Activated naive CD4-positive, alpha-beta T cell treated with anti-CD3 and anti-CD28 coated beads for 36 hours (primary cell): ENCODE measurements at places on chromosomes 4 and X. TPM values are rescaled to one million over a fixed set of nuclear protein-coding genes. Genes with fewer than 3 reads are reported as not detected.

Gene SLC10A4
- total RNA-seq: not detected

Gene SLC16A2
- 0.19 TPM for total RNA-seq

Gene GAGE12J
- not detected for total RNA-seq

DNA sequence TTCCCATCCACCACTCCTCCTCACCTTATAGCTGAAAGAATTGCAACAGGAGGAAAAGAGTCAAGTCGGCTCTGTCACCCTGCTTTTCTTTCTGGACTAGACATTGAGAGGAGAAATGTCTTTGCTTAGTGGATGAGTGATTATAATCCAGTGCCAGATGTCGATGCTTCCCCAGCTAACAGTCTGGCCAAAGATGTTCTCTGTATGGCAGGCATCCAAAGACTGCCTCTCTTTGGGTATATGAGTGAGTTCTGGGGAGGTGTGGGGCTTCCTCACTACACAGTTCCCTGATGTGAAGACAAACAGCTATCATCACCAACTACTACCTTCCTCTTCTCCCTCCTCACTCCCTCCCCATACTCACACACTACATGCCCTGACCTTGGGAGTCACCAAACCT, 90.9 kb downstream of the COMMD8 start:
- DNase-seq: no peak
- no peak overlapping the region for H3K27ac ChIP-seq
- H3K27me3 ChIP-seq: peaks cover 3% of the 10 kb centered on the region
- no peaks in the 10 kb centered on the region for H3K4me1 ChIP-seq

DNA sequence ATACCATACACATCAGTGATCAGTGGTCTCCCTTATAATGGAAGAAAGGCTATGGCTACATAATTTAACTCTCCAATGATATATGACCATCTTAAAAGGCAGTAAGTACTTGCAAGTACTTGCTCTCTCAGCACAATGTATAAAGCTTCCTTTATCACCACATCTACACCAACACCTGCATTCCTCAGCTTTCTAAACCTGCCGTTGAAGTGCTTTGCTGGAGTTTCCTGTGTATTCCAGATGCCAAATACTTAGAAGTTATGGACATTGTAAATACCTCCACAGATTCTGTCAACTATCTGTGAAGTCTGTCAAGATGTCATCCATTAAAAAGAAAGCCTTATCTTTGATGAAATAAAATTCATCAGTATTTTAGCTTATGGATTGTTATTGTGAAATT, 335.0 kb upstream of the GALNTL6 start:
- no peaks in the 10 kb centered on the region for H3K36me3 ChIP-seq
- no peaks in the 10 kb centered on the region for H3K27me3 ChIP-seq
- H3K4me1 ChIP-seq: no peaks in the 10 kb centered on the region
- DNase-seq: no peak

GRCh38 chr4:20158195-20158594, 93.5 kb upstream of the SLIT2 start:
- H3K27me3 ChIP-seq: no peaks in the 10 kb centered on the region
- H3K4me3 ChIP-seq: no peak overlapping the region
- no peaks in the 10 kb centered on the region for H3K4me1 ChIP-seq
- H3K27ac ChIP-seq: no peak overlapping the region
- H3K36me3 ChIP-seq: no peaks in the 10 kb centered on the region

DNA sequence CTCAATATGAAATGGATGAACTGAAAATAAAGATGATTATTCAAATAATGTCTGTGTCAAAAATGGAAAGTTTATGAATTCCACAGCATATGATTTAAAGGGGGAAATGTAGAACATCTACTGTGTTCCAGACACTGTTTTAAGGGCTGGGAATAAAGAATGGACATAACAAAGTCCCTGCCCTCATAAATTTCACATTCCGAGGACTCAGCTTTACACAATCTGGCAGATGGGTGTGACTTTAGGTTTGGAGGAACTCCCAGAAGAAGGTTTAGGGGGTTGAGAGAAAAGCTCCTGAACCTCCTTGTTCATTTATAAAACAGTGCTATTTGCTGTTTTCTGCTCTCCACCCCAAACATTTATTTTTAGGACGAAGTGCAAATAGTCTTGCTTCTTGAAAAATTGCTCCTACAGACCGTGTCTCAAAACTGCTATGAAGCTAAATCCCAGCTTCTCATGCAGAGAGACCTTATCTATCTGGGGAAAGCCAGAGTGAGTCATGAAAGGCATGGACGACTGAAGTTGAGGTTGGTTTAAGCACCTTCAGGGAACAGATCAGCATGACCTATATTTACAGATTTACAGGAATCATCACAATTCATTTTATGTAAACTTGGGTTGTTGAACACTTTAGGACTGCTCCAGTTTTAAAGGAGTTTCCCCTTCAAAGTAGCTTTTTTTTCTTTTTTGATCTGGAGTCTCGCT, 184.3 kb downstream of the HS6ST2 start:
- DNase-seq: no peak
- no peaks in the 10 kb centered on the region for H3K36me3 ChIP-seq
- no peaks in the 10 kb centered on the region for H3K27me3 ChIP-seq
- no peak overlapping the region for H3K4me3 ChIP-seq
- no peak overlapping the region for H3K27ac ChIP-seq
- peaks cover 16% of the 10 kb centered on the region for H3K4me1 ChIP-seq

- peaks cover 12% of the 10 kb centered on the region for H3K27me3 ChIP-seq
- no peaks in the 10 kb centered on the region for H3K4me1 ChIP-seq
- no peak overlapping the region for H3K27ac ChIP-seq
- H3K36me3 ChIP-seq: no peaks in the 10 kb centered on the region
- no peak overlapping the region for H3K4me3 ChIP-seq
Observed at GRCh38 chr4:101938836-101939235, 148.3 kb downstream of the BANK1 start.

DNA sequence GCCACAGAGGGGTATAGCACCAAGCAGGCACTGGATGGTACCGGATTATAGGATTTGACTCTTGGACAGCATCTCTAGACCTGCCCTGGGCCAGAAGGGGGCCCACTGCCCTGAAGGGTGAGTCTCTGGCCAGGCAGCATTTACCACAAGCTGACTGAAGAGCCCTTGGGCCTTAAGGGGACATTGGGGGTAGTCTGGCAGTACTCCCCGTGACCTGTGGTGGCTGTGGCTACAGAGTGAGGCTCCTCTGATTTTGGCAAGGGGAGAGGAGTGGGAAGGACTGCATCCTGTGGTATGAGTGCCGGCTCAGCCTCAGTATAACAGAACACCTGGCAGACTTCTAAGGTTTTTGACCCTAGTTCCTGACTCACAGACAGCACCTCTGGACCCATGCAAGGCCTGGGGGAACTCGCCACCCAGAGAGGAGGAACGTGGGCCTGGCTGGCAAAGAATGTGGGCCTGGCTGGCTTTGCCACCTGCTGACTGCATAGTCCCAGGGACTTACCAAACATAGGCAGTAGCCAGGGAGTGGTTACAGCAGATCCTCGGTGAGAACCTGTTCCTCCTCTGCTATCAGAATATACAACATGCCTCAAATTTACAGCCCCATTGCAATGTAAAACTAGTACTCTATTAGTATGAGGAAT, 48.1 kb downstream of the ABCB7 start:
- H3K4me1 ChIP-seq: no peaks in the 10 kb centered on the region
- peaks cover 4% of the 10 kb centered on the region for H3K36me3 ChIP-seq
- no peaks in the 10 kb centered on the region for H3K27me3 ChIP-seq
- no peak for DNase-seq
- H3K4me3 ChIP-seq: no peak overlapping the region
